SK-MEL-5 (cell line): ENCODE measurements at places on chromosomes 3 and 15.
A peak's percentile ranks its signal among the peaks of the same experiment; 100 is the strongest.

- DNase-seq = no peak
Measured at GRCh38 chr15:34327906-34328305, 9.7 kb downstream of the SLC12A6 start.

- DNase-seq = no peak
Measured at GRCh38 chr3:81799403-81799802, 38.0 kb upstream of the GBE1 start.

DNA sequence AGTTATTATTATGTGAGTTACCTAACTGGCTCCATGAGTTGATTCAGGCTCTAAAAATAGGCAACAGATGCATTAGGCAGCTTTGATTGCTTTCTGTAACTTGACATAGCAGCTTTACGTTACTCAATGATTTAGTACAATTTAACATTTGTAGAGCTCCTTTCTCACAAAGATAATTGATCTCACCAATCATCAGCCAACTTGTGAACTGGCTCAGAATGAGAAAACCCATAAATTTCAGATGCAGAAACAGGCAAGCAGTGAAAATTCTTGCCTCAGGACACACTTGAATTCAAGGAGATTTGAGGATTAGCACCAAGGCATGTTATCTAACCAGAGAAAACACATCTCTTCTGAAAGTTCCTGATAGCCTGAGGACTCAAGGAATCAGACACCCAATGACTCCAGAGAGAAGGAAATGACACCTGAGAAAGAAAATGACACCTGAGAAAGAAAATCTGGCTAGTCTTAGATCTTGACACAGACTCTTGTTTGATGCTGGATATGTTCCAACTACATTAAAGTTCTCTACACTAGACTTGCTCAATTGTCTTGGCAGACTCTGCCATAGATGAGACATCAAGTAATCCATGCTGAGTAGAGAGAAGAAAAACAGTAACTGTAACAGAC, 315.1 kb upstream of the CBLB start:
- DNase-seq = no peak

- no peak for DNase-seq
Measured at GRCh38 chr3:124809039-124809438, 78.1 kb downstream of the ITGB5 start.

DNA sequence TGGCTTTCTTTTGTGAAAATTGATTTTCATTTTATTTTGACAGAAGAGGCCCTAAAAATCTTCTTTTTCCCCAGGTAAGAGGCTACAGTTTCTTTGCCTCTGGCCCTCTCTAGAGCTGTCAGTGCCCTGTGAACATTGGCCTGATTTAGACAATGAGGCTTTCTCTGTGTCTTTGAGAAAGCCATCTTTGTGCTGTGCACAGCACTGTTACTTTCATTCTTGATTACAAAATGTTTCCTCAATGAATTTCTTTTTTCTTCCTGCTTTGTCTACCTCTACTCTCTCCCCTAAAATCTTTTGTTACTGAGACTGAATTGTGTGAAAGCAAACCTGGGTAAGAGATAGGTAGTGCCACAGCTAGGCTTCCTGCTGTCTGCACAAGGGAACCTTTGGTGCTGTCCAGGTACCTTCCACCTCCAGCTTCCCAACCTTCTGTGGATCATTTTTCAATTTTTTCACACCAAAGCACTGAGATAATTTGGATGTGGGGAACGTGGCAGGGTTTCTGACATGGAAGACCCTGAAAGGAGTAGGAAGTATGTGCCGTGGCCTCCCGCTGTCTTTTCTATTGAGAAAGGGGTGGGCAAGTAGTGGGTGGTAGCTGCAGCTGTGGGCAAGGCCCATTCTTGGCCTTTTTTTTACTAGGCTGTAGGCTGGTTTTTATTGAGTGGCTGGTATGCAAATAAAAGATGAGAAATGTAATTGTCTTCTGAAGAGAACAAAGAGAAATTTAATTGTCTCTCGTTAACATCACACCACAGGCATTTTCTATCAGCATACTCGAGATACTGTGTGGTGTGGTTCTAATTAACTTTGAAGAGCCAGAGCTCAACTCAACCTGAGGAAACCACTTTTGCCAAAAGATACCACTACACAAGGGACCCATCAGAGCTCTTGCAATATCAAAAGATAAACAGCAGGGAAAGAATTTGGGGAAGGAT, 21.0 kb downstream of the RAB8B start:
- DNase-seq = peak; percentile 58
